GM18507 (cell line): ENCODE measurements at places on chromosomes 1 and 21.

- peak; percentile 43 for DNase-seq
These were observed 94.6 kb downstream of the STUM start for GRCh38 chr1:226643177-226643576.

- no peak for DNase-seq
These were observed 33.0 kb downstream of the ACOT7 start for GRCh38 chr1:6360517-6361070.

GRCh38 chr21:42209801-42210479, 9.0 kb upstream of the ABCG1 start:
- no peak for DNase-seq

DNA sequence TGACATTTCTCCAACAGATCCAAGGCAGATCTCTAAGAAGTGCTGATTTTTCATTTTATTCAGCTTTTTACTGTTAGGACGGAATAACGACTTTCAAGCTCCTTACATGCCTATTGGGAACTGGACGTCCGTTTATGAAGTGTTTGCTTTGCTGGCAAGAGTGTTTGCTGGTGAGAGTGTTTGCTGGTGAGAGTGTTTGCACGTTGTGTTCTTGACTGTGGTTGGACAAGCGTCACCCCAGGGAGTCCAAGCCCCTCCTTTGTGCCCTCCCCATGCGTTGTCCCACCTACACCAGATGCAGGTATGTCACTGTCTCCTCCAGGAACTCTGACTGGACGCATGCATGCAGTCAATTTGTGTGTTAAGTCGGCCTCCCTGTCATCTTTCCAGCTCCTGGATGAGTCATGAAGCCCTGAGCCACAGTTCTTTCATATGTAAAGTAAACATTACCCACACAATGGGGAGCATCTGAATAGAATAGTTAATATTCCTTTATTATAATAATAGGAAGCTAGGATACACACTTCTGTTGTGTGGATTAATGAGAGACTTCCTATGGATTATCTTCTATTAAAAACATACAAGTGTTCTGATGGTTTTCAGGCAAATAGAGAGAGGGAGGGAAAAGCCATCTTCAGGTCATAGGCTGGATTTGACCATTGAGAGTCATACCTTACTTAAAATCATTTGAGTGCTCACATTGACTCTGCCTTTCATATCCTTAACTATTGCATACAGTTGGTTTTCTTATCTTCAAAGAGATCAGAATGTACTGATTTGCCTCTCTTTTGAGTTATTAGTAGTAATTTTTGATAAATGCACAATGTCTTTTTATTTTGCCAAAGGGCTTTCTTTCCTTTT, 119.2 kb downstream of the GALNT2 start:
- no peak for DNase-seq

DNA sequence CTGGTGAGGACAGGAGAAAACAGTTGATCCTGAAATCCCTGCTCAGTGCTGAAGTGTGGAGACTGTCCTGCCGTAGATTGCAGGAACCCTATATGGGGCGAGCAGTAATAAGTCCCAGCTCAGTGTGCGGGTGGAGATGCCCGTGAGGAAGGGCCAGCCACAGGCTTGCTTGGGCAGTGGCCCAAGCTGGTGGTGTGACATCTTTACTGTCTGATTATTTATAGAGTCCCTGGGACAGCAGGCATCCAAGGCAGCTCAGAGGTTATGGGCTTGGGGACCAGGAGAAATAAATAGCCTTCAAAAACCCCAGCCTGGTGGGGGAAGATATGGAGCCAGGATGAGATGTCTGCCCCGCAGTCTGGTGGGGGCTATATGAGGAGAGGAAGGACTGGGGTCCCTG, 170.7 kb upstream of the POU3F1 start:
- DNase-seq = no peak

GRCh38 chr21:44507673-44508425, 32.1 kb downstream of the KRTAP10-1 start:
- DNase-seq = no peak

GRCh38 chr1:98754176-98754575, 92.7 kb downstream of the SNX7 start:
- no peak for DNase-seq

DNA sequence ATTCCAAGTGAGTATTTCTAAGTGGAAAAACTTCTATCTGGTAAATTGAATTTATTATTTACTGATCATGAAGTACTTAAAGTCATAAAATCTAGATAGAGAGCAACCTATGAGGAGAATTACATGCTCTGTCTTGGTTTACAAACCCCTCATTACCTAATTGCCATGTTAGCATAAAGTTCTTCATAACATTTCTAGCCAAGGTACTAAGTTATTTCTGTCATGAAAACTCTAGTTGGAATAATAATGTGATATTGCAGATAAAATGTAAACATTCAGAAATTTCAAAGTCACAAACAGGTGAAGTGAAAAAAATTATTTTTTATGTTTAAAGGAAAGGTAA, 228.6 kb downstream of the TTLL7 start:
- DNase-seq = no peak
